ENCODE measurements at places on chromosomes 6 and 20.

DNA sequence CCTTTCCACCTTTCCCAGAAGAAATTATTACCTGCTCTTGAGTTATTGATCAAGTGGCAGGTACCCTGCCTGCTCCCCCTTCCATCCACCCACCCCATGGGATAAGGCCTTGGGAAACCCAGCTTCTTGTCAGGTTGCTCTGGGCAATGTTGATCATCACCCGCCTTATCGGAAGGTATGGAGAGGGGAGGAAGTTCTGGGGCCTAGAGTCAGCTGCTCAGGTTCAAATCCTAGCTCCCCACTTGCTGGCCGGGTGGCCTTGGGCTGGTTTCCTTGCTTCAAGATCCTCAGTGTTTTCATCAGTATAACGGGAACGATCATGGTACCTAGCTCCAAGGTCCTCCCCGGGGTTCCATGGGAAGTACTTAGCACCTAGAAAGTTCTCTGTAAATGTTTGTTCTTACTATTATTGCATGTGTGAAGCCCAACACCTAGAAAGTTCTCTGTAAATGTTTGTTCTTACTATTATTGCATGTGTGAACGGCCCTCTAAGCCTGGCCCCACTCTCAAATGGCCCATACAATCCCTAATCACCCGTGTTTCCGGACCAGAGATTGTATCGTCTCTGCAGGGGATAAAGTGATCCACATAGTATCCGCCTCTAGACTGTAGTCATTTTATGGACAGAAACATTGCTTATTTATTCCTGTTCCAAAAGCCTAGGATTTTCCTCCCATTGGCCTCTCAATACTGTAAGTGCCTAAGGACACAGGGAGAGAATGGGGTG is 1.1 kb upstream of the PREX1 start:
- DNase-seq = no peak

- DNase-seq = no peak
These were observed 45.6 kb downstream of the LYRM4 start for GRCh38 chr6:5215159-5215558.

- no peak for DNase-seq
These were observed 59.5 kb upstream of the RSPO3 start for GRCh38 chr6:127058936-127059335.

DNA sequence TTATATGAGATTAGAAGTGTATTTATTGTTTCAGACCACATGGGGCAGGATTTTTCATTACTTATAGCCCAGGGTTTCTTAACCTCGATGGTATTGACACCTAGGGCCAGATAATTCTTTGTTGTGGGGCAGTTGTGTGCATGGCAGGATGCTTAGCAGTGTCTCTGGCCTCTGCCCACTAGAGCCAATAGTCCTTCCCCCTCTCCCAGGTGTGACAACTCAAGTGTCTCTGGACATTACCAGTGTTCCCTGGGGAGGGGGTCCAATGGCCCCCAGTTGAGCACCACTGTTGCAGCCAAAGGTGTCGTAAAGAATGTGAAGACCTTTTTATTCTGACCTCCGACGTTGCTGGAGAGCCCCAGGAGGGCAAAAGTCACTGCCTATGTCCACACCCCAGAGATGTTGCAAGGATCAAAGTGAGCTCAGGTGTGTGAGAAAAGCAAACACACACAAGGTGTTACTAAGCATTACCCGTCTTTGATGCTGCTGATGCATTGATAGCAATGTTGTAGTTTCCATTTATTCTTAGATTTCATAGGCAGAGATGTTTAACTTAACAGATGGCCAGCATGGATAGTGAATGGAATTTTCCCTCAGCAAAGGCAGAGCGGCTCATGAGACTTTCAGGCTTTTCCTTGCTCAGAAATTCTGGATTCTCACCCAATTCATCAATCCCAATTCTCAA is 22.2 kb downstream of the BANF2 start:
- no peak for DNase-seq

DNA sequence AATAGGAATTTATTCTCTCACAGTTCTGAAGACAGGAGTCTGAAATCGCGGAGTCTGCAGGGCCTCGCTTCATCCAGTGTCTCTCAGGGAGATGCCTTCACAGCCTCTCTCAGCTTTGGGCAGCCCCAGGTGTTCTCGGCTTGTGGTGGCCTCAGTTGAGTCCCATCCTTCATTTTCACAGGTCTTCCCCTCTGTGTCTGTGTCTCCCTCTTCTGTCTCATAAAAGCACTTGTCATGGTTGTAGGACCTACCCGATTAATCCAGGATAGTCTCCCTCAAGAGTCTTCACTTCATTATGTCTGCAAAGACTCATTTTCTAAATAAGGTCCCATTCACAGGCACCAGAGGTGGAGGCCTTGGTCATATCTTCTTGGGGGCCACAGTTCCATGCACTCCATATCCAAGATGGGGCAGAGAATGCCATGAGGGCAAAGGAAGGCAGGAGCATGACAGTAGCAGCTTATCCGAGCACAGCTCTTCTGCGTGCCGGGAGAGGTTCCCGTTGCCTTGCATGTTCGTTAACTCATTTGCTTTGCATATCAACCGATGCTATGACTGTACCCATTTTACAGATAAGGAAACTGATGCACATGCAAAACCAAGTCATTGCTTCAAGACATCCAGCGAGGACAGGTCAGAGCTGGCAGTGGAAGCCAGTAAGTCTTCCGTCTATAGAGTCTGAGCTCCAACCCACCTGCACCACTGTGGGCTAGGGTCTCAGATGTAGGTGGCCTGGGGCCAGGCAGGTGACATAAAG is 363.8 kb upstream of the SULF2 start:
- DNase-seq = no peak

- no peak for DNase-seq
These were observed 51.5 kb downstream of the EZR start for GRCh38 chr6:158767709-158768108.

DNA sequence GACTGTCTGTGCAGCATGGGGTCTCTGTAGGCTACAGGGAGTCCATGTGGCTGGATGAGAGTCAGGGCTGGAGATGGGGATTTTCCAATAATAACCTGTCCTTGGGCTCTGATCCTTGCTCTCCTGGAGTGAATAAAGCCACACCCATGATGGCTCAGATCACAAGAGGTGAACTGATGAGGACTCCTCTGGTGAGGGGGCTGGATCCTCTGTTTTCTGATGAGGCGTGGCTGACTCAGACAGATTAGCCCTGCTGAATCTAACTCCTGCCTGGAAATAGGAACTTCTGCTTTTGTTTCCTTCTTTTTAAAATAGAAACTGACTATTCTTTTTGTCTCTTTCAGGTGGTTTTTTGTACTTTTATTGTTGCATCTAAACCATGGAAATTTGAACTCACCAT is 27.0 kb downstream of the CST9L start:
- DNase-seq = no peak

GRCh38 chr6:141541581-141542324 is 591.0 kb upstream of the GJE1 start:
- no peak for DNase-seq

GRCh38 chr6:75952128-75952527 is 120.3 kb downstream of the IMPG1 start:
- no peak for DNase-seq

Data from smooth muscle cell of the brain vasculature (primary cell).